ENCODE measurements at places on chromosomes 11 and 22.
A peak's percentile ranks its signal among the peaks of the same experiment; 100 is the strongest.

GRCh38 chr11:100948936-100949335 is 180.7 kb downstream of the PGR start:
- no peak for DNase-seq

GRCh38 chr11:76962583-76963416 is 71.4 kb upstream of the B3GNT6 start:
- no peak for DNase-seq

DNA sequence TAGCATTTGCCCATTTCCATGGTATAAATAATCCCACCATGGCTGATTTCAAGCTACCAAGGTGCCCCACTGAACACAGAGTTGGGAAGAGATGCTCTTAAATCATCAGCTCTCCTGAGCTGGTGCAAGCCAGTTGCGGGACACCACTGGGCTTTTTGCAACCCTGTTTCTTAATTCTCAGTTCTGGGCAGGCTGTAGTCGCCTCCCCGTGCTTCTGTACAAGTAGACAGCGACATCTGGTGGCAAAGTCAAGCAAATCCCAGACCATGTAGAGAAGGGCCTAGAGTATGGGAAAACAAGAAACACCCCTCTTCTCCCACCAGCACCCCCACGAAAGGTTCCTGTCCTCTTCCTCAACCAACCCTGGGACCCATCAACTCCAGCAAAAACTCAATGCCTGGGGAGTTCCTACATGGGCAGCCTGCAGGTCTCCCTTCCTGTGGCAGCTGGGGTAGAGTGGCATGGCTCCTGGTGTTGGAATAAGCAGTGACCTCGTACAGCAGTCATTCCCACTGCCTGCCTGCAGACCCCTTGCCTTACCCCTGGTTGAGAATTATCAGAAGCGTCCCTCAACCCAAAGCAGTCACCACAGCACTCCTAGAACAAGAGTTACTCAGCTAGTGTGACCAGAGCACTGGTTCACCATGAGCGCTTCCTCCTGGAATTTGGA is 68.4 kb downstream of the IGLL5 start:
- peak; percentile 73 for DNase-seq

DNA sequence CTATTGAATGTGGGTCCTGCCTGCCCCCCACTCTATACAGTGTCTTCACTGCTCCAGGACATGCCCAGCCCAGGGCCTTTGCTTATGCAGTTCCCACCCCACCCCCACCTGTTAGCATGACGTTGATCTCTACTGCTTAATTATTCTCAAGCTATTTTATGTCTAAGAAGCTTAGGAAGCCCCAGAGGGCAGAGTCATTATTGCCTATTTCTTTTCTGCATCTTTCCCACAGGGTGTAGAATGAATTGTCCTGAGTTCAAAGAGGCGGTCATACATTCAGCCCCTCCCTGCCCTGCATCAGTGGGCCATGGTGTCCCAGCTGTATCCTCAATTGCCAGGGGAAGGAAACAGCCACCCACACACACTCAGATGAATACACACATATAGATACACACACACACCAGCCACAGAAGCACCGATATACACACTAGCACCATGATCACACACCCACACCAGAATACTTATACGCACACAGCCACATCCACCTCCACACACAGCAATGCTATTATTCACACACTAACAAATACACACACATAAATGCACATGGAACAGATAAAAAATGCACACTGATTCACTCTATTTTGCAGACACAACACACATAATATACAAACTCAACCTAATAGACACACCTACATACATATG is 1.5 kb downstream of the PDE2A start:
- DNase-seq: no peak

DNA sequence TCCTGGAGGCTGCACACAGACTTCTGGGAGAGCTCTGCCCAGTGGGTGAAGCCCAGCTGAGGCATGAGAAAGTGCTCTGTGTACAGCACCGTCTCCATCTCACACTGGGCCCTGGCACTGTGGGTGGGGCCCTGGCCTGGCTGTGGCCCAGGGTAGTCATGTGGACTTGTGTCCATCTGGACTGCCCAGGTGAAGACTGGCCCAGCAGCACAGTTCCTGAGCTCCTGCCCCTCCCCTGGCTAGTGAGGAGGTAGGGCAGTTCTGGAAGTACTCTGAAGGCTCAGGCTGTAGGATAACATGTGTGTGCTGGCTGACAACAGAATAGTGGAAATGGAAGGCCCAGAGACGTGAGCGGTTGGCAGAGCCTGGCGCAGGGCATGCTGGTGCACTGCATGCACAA is 35.4 kb downstream of the RSPH14 start:
- no peak for DNase-seq

All from CD14-positive monocyte (primary cell).